ENCODE measurements at places on chromosomes 7 and 10.

DNA sequence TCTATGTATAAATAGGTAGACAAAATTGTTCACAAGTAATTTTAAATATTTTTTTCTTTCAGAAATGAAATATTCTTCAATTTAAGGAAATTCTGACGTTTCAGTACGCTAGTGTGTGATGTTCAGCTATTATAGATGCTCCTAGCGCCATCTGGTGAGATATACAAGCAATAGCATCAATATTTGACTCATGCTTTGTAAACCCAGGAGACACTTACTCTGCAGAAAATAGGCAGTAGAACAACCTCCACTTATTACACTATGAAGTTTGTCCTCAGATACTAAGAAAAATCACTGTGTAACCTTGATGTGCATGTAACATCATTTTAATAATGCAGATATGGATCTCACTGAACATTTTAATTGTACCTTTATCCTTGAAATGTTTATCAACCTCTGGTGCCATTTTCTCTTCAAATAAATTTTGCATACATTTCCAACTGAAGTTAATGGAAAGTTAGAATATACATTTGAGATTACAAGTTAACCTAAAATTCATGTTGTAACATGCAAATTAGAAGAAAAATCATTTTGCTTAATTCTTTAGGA lies 151.5 kb upstream of the FAM3C start:
- H3K27ac ChIP-seq: no peak overlapping the region
- H3K36me3 ChIP-seq: no peaks in the 10 kb centered on the region
- peaks cover 40% of the 10 kb centered on the region for H3K4me1 ChIP-seq
- H3K27me3 ChIP-seq: no peaks in the 10 kb centered on the region

DNA sequence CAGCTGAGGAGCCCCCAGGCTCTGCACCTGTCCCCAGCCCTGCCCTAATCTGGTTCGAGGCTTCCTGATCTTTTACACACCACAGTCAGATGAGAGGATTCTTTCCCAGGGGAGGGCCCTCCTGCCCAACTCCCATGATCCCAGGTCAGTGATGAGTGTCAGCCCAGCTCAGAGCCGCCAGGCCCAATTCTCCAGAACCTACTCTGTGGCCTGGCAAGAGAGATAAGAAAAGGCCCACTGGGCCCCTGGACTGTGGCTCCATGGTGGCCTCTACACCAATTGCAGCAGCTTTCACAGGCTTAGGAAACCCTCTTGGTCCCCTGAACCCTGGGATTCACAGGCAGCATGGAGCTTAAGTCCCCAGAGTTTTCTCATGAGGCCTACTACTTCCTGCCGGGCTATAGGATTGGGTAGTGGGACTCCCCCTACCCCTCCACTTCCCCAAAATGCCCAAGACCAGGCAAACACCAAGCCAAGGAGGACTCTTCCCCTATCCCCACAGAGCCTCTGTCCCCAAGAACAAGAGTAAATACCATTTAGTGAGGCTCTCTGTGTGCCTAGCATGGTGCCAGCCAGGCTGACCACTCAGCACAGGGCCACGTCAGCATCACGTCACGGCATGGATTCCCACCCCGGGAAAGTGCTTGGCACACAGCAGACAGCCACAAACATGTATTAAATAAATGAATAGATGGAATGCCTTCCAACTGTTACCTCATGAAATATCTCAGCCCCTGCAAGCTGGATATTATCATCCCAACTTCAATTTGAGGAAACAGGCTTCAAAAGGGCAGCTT lies 100.0 kb downstream of the GRID1 start:
- H3K27ac ChIP-seq: no peak overlapping the region
- peaks cover 46% of the 10 kb centered on the region for H3K27me3 ChIP-seq
- DNase-seq: no peak
- no peaks in the 10 kb centered on the region for H3K36me3 ChIP-seq

GRCh38 chr10:52353960-52354394 lies 39.9 kb downstream of the DKK1 start:
- H3K4me1 ChIP-seq: no peaks in the 10 kb centered on the region
- no peak overlapping the region for H3K4me3 ChIP-seq
- DNase-seq: no peak
- no peak overlapping the region for H3K27ac ChIP-seq

DNA sequence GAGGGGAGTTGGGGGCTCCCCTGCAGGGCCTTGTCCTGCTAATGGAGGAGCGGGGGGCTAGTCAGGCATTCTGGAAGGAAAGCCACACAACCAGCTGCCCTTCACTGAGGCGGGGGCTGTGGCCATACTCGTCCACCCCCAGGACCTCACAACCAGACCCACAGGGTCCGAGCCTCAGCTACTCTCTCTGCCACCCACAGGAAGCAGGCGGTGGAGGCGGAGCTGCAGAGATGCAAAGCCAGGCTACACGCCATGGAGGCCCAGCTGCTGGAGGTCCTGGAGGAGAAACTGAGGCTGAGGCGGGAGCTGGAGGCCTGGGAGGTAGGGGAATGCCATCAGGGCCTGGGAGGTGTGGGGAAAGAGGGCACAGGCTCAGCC lies 3.1 kb downstream of the ABHD11 start:
- peaks cover 34% of the 10 kb centered on the region for H3K4me1 ChIP-seq
- H3K27me3 ChIP-seq: no peaks in the 10 kb centered on the region
- H3K27ac ChIP-seq: no peak overlapping the region

DNA sequence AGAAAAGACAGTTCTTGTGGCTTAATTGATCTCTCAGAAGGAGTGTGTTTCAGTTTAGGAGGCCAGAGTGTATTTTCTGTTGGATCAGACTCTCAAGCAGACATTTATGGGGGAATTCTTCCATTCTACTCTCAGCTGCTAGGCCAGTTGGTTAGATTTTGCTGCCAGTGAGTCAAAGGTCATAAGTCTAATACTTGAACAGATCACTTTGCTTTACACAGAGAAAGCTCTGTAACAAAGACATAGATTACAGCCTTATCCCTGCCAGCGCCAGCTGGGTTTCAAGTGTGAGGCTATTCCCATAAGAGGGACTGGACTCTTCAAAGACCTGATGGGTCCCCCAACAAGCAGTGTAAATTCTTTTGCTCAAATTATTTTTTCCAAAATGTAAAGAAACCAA lies 145.6 kb upstream of the SEMA3C start:
- no peaks in the 10 kb centered on the region for H3K27me3 ChIP-seq
- H3K36me3 ChIP-seq: no peaks in the 10 kb centered on the region
- no peak overlapping the region for H3K27ac ChIP-seq
- no peaks in the 10 kb centered on the region for H3K4me1 ChIP-seq
- DNase-seq: no peak

Data from activated T-cell treated with anti-CD3 and anti-CD28 coated beads, Interleukin-2, amount 50 U/mL, for 72 hours (primary cell).